ENCODE measurements at places on chromosomes 6 and 20.
A peak's percentile ranks its signal among the peaks of the same experiment; 100 is the strongest.

- no peak for DNase-seq
Observed at GRCh38 chr6:7650878-7651277, 60.9 kb downstream of the SNRNP48 start.

DNA sequence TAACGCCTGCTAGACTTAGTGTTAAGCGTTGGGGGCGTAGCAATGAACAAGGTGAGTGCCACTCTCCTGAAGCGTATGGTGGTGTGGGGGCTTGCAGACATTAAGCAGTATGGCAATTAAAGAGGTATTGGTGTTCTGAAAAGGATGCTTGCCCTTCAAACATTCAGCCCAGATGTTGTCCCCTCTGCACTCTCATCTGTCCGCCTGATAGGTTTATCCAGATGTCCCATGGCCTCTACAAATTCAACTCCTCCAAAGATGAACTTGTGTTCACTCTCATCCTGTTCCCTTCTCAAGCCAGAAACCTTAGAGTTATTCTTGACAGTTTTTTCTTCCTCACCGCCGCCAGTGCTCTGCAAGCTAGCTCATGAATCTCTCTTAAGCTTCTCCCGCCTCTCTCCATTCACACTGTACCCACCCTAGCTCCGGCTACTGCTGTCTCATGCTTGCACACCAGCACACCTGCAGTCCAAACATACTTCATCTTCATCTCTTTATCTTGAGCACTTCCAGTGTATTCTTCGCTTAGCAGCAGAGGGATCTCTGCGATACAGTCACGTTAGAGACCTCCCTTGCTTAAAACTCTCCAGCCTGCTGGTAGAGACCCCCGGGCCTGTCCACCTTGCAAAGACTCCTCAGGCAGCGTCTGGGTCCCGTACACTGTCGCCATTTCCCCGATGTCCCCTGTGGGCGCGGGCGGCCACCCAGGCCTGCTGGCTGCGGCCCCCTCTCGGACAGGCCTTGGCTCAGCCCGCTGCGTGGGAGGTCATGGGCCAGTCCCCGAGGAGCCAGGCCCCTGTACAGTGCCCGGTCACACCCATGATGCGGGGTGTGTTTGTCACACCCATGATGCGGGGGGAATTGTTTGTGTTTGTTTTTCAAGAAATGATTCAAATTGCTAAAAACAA, 962 bp downstream of the DDX27 start:
- DNase-seq = no peak

DNA sequence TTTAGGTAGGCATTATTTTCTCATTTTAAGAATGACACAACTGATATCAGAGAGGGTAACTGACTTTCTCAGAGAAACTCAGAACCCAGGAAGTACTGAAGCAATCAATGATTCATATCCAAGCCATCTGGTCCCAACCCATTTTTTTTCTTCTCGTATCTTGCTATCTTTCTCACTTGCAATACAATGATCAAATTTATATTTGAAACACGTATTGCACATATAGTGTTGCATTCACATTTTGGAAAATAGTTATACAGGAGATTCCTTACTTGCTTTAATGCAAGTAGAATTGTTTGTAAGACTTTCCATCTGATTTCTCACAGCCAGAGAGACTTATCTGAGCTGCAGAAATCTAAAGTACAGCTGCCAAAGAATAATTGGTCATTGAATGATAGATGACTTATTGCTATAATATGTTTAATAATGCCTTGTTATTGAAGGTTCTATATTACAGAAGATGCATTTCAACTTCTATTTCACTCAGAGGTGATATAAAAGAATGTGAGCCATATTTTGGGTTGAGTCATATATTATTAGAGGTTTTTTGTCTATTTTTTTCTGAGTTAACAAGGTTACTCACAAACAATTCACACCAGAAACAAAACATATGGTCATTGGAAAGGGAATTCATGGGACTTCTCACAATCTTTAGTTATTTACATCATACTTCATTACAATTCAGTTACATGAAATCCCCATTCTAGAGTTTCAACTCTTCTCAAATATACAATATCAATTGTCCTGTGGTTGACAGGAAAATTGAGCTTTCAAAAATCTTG, 337.5 kb upstream of the CITED2 start:
- no peak for DNase-seq

DNA sequence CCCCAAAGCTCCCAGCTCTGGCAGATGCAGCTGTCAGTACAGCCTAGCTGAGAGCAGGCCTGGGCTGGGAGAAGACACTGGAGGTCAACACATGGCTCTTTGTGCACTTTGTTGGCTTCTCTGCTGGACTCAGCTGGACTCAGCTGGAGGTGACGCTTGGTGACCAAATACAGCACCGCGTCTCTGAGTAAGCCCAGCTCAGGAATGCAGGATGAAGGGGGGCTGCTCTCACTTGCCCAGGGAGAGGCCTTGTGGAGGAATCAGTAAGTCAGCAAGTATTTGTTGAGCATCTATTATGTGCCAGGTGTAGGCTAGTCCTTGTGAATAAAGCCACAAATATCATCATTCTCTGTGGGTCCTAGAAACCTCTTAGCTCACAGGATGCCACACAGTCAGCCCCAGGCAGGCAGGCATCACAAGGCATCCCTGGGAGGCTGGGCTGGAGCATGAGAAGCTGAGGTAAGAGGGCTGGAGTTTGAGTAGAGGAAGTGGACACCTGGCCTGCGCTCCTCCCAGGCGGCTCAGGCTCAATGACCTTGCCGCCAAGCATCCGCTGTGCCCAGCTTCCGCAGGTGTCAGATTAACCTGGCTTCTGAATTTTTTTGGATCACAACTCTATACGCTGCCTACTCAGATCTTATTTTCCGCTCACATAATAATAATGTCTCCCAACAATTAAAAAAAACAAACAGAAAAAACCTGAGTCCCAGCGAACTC, 95.4 kb downstream of the TMEM170B start:
- no peak for DNase-seq

- peak; percentile 3 for DNase-seq
Observed at GRCh38 chr6:392441-393390, 1.2 kb downstream of the IRF4 start.

DNA sequence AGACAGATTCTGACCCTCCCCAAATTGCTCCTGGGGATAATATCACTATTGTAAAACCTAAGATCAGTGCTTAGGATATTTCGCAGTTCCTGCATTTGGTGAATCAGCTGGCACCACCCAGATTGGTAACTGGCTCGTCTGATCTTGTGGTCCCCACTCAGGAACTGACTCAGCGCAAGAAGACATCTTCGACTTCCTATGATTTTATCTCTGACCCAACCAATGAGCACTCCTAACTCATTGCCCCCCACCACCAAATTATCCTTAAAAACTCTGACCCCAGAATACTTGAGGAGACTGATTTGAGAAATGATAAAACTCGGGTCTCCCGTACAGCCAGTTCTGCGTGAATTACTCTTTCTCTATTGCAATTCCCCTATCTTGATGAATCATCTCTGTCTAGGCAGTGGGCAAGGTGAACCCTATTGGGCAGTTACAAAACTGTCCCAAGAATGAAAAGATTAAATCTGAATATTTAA, 55.7 kb upstream of the PRND start:
- no peak for DNase-seq

DNA sequence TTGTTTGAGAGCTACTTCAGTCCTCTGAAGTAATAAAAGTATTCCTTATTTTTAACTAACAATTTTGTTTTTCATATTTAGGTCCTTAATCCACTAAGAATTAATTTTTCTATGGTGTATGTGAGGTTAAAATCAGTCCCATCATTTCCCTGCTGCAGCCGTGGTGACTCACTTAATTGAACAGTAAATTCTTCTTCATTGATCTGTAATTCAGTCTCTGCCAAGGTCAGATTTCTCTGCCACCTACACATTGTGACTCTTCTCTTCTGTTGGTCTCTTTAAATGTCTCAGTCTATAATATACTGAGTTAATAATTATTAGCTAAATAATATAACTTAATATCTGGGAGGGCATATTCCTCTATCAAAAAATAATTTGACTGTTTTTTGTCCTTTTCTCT, 262.3 kb downstream of the UTRN start:
- DNase-seq = no peak

GRCh38 chr6:106749609-106750008, 120.2 kb downstream of the QRSL1 start:
- no peak for DNase-seq

- DNase-seq = peak; percentile 88
Observed at GRCh38 chr6:41920921-41921711, at the start of the genes BYSL and MED20. TSS of gene BYSL (plus strand) at chr6:41921499. CDS start at chr6:41921563, 64 bp downstream. TSS of gene MED20 (minus strand) at chr6:41921139. CDS start at chr6:41921018, 121 bp downstream.

DNA sequence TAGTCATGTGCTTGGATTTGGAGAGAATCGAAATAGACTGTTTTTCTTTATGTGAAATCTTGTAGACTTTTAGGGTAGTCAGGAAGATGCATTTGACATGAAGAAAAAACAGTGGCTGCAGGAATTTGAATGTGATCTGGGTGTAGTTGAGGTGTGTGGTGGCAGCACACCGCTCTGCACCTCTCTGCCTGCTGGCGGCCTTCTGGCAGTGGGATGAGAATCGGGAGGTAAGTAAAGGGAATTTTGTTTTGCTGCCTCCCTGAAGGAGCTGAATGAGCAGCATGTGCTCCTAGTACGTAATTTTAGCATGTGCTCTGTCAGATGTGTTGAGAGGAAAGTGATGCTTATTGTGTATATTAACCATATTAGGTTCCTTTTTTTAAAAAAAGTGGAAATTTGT, 3.2 kb downstream of the TPD52L2 start:
- no peak for DNase-seq

- DNase-seq = no peak
Observed at GRCh38 chr20:44448753-44449546, 26.7 kb upstream of the TTPAL start.

- no peak for DNase-seq
Observed at GRCh38 chr6:38065734-38066305, 246.3 kb downstream of the ZFAND3 start.

GRCh38 chr6:99603421-99604165, 3.0 kb upstream of the PRDM13 start:
- no peak for DNase-seq

- no peak for DNase-seq
Observed at GRCh38 chr6:74115674-74116073, 419.7 kb downstream of the CD109 start.

- DNase-seq = no peak
Observed at GRCh38 chr6:5998236-5998635, 8.5 kb downstream of the NRN1 start.

- DNase-seq = no peak
Observed at GRCh38 chr6:53151676-53152075, 3.0 kb upstream of the GCM1 start.

- no peak for DNase-seq
Observed at GRCh38 chr6:10970731-10971130, 73.4 kb downstream of the ELOVL2 start.

GRCh38 chr6:162343936-162344645, 383.5 kb downstream of the PRKN start:
- no peak for DNase-seq

GRCh38 chr6:26309731-26310142, 55.3 kb upstream of the BTN3A2 start:
- no peak for DNase-seq

DNA sequence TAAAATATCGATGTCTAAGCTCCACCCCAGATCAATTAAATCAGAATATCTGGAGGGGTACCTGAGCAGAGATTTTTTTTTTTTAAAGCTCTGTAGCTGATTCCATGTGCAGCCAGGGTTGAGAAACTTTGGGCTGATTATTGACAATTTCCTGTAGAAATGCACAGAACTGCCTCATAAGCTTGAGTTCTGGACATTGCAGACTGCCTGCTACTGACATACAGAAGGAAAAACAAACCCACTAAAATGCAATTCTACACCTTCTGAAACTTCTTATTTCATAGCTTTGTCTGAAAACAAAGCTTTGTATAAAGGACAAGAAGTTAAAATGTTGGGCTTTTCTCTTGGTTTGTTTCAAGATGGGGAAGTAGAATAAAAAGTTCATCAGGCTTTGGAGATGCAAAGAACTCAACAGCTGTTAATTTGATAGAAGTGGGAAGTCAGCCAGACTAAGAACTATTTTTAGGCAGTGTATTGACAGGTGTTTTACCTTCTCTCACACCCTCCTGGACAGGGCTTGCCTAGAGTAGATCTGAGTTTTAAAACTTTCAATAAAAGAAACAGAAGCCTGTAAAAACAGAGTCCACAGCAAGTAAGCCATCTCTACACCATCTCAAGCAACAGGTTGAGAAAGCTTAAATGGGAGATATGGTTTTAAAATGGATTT, 147.7 kb downstream of the KCNQ5 start:
- no peak for DNase-seq

GRCh38 chr6:148392671-148393070, 50.0 kb downstream of the SASH1 start:
- DNase-seq = no peak

DNA sequence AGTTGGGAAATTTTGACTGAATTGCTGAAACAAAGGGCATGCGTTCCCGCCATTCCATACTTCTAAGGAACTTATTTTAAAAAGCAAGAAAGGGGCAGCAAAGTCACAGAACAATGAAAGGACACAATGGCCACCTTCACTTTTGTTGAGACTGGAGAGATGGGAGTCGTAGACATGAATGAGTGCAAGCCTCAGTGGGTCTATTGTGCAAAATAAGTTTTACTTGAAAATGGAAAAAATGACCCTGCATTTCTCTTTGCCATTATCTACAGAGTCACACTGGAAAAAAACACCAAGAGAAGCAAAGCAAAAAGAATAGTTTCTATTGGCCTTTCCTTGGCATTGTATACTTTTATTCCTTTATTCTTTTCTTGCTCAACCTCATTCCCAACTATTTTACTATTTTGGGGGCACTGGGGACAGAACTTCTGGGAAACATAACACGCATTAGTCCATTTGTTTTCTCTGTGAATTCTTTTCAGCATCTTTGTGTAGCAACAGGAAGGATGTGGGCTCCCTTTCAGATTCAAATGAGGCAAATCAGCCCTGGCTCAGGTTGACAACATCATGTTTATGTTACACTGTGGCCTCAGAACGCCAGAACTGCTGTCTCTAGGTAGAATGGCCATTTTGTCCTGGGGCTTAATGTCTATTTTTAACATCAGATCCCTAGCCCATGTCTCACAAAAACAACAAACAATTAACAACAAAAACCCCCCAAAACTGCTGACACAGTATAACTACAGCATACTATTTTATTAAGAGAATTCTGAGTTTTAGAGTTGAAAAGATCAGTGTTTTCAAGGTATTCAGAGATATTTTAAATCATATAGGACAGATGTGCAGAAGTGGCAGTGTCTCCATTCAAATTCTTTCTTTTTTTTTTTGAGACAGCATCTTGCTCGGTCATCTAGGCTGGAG, 122.2 kb downstream of the FYN start:
- DNase-seq = no peak

DNA sequence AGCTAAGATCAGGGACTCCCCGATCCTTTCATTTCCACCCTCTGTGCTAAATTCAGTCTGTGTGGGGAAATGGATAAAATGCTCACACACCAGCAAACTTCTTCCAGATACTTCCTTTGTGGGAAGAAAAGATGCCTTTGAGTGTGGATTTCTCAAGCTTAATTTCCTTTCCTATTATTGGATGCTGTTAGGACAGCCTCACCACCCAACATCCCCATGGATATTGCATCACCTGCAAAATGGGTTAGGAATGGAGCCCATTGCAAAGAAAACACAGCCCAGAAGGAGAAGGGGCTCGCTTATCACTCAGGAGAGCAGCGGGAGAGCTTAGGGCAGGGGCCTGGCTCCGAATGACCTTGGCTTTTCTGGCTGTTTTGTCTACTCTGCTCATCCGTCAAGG, 272.2 kb downstream of the CDC5L start:
- DNase-seq = no peak

- DNase-seq = no peak
Observed at GRCh38 chr6:9405825-9406224, 970.5 kb upstream of the SLC35B3 start.

All from NCI-H2081 (cell line).